ENCODE measurements at places on chromosomes 4 and X. TPM values are rescaled to one million over a fixed set of nuclear protein-coding genes. Genes with fewer than 3 reads are reported as not detected.

DNA sequence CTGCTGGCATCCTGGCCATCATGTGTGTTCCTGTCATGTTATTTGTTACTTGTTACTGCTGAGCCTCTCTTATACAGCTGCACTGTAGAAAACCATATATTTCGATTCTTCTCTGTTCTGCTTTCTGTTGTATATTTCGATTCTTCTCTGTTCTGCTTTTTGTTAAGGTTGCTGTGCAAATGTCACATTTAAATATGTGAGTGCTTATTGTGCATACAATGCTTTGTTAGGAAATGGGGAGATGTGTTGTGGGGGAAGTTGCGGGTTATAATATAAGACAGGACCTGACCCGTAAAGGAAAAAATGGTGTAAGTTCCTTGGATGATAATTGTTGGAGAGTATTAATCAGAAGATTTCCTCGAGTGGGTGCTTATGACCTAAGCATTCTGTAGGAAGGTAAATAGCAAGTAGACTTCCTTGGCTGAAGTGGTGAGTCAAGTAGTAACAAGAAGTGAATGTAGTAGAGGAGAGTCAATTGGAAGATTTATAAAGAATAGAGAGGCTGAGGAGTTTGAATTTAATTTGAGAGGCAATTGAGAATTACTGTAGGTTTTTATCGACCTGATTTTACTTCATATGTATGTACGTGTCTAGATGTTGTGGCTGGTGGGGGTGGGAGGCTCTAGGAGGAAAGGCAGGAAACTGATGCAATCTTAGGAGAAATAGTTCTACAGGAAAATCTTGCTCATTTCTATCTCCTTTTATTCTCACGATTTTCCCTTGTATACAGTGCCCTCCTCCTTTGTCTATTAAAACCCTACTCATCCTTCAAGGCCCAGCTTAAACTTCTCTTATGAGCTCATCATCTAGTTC, 8.5 kb downstream of the OGT start:
- no peak for DNase-seq

- DNase-seq, result no peak
These were observed 148.9 kb upstream of the EPHA5 start for GRCh38 chr4:65819192-65819591.

Gene LDB2
- polyA plus RNA-seq, result 92.7 TPM

Gene BMP3
- 22.5 TPM for polyA plus RNA-seq
